Left renal pelvis (tissue), 4 donors: ENCODE measurements at places on chromosomes 1 and 21.

DNA sequence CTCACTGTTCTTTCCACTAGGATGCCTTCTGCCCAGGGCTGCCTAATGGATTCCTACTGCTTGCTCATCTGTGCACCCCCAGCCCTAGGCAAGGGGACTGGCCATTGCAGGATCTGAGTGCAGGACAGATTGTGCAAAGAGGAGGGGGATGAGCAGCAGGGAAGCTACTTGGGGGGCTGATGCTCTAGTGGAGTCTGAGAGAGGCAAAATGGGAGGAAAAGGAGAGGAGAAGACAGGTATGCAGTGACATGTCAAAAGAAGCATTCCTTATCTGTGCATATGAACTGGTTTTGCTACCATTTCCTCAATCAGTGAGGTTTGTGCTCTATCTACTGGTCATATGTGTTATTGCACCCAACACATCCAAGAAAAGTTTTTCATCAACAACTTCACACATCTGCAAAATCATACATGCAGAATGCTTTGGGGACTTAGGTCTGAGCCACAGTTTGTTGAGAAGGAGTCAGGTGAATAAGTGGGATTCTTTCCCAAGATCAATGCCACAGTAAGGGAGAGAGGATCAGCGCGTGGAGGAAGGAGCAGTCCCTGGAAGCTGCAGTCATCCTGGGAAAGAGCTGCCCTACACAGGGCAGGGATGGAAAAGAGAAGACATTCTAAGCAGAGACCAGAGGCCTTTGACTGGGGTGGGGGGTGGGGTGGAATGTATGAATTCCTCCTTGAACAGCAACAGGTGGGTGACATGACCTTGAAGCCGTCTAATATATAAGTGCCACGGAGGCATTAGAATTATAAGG is 14.4 kb downstream of the SLC5A9 start:
- no peak for DNase-seq

GRCh38 chr1:160375788-160376524 is 9.1 kb downstream of the NHLH1 start:
- no peak for DNase-seq

GRCh38 chr1:49630156-49630555 is 393.6 kb downstream of the AGBL4 start:
- DNase-seq: no peak

DNA sequence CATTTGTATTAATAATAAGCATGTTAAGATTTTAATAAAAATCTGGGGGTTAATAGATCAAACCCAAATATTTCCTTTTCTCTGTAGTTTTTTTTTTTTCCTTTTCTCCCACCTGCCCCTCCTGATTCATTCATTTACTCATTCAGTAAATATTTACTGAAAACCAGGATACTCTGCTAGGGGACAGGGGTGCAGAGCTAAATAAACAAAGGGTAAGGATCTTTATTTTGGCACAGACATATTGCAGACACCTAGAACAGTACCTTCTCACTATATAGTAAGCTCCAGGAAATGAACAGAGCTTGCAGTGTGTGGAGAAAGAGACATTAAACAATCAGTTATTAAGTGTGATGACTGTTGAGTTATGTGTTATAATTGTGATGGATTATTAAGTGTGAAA is 60.9 kb downstream of the AK5 start:
- no peak for DNase-seq

- DNase-seq: no peak
Observed at GRCh38 chr1:162381941-162382750, 618 bp downstream of the C1orf226 start.

DNA sequence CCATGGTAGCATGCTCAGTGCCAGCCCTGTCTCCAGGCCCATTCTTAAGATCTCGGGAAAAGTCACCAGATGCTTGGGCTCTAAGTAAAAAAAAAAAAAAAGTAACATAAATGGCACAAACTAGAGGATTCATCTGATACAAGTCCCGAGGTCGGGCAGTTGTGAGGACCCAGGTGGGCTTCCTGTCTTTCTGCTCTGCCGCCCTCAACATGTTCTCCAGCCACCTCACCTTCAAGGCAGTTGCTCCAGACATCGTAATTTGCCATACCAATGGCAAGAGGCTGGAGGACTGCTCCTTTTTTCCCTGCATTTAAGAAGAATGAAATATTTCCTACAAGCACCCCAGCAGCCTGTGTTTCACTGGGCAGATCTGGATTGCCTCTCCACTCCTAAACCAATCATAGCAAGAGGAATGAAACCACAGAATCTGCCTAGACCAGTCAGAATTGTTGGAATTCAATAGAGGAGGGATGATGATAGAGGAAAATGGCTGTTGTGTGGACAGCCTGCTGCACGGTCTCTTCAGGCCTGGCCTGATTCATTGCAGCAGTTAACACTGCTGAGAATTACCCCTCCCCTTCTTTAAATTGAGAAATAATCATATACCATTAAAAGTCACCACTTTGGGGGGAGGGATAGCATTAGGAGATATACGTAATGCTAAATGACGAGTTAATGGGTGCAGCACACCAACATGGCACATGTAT is 5.4 kb downstream of the HMGN2 start:
- DNase-seq: no peak

GRCh38 chr1:242178924-242179708 is 180.2 kb upstream of the MAP1LC3C start:
- DNase-seq: no peak

GRCh38 chr1:40379785-40380452 is 6.4 kb downstream of the SMAP2 start:
- DNase-seq: no peak

DNA sequence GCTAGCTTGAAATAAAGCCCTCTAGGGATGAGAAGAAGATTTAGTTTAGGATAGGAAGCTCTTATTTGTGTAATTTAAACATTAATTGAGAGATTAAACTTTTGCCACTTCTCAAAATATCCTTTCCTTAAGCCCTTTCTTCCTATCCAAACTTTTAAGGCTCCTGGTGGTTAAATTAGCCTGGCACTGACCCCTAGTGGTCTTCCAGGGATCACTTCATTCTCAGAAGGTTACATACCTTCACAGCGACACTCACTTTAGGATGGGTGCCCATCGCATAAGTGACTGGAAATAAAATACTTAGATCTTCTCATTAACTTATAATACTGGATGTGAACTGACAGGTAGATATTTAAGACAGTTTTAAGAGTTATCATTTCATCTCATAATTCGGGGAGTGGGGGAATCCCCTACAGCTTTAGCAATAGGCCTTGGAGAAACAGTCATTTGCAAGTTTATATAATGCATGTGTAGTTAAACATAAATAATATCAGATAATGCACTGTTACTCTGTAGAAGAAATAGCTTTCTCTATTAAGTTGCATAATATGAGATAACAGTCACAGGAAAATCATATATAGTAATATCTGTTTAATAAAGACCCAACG is 7.4 kb downstream of the LHX9 start:
- DNase-seq: no peak

- no peak for DNase-seq
Observed at GRCh38 chr1:2229911-2230731, 2.0 kb downstream of the SKI start.

- DNase-seq: no peak
Observed at GRCh38 chr1:19941206-19941568, 17.8 kb upstream of the PLA2G2E start.

GRCh38 chr1:41103766-41104165 is 82.2 kb upstream of the SLFNL1 start:
- no peak for DNase-seq

- no peak for DNase-seq
Observed at GRCh38 chr1:182493063-182493462, 43.1 kb downstream of the RGSL1 start.

DNA sequence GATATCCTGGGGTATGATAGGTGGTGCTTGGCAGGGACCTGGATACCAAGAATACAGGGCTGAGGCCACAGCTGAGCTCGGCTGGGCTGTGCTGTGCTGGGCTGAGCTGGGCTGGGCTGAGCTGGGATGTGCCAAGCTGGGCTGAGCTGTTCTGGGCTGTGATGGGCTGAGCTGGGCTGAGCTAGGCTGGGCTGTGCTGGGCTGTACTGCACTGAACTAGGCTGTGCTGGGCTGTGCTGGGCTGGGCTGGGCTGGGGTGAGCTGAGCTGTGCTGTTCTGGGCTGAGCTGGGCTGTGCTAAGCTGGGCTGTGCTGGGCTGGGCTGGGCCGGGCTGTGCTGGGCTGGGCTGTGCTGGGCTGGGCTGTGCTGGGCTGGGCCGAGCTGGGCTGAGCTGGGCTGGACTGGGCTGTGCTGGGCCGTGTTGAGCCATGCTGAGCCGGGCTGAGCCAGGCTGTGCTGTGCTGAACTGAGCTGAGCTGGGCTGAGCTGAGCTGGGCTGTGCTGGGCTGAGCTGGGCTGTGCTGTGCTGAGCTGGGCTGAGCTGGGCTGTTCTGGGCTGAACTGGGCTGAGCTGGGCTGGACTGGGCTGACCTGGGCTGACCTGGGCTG is 94.7 kb upstream of the ACTRT2 start:
- DNase-seq: no peak

DNA sequence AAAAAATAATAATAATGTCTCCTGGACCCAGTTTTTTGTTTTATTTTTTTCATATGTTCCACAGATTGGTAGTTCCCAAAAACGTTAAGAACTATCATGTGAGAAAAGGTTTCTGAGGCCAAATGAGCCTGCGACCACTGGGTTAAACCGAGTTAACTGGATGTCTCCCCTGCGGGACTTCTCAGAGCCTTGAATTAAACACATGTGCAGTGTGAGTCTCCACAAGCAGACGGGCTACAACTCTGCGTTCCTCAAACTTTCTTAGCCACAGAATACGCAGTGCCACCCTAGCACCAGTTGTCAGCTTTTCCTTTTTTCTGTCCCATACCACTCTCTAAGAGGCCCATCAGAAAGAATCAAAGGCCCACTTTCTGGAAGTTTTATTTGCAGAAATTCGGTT is 97.9 kb downstream of the LACTBL1 start:
- DNase-seq: no peak

GRCh38 chr1:156001662-156002171 is 19.0 kb downstream of the SSR2 start:
- no peak for DNase-seq

DNA sequence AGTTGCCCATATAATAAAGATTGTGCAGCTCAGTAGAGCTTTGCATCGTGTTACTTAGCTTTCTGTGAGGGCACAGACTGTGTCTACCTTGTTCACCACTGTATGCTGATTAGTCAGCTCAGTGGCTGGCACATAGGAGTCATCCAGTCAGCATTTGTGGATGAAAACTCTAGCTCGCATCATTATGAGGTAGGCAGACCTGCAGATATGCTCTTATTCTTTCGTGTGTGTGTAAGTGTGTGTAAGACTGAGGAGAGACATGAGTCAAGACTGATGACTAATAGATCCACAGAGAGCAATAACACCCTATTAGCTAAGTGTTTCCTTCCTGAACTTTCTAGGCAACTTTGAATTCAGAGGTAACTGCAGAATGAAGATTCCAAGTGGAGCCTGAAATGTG is 17.1 kb downstream of the TTF2 start:
- no peak for DNase-seq

DNA sequence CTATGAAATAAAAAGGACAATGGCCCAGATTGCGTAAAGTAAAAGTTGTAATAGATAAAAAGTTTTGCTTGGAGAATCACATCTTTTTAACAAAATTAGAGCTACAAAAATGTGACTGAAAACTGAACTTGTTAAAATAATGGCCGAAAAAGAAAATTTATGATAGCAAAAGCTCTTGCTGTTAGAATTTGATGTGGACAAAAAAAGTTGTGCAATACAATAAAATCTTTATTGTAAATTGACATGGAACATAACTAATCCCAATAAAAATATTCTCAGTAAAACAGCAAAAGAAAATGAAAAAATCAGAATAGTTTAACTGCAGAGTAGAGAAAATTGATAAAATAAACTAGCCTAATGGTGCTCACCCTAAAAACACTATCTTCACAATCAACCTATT is 11.4 kb upstream of the CAMSAP2 start:
- DNase-seq: no peak

DNA sequence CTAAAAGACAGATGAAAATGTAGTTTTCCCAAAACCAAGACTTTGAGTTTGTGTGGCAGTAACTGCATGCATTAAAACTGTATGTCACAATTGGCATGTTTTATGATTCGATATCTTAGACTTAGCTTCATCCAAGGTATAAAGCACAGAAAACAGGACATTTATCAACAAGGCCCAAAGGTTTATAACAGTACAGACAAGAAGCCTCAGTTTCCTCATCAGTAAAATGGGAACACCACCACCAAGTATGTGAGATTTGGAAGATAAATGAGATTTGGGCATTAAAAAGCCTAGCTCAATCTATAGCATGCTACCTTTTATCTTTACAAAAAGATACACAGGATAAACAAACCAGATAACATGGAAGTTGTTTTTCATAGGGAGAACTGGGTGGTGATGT is 128.5 kb downstream of the DAB1 start:
- no peak for DNase-seq

DNA sequence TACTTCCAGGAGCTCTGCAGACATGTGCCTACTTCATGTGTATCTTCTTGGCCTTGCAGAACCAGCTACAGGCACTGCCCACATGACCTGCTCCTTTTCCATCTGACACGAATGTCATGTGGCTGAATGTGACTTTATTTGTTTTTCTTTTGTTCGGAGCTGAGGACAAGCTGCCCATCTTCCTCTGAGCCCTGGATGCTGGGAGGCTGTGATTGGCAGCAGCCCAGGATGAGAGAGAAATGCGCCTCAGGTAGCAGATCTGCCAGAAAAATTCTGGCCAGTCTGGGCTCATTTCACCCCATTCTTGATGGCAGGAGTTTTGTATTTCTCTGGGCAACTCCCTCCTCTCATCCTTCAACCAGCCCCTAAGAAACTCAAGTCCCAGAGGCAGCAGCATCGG is 372.0 kb downstream of the RPS6KC1 start:
- DNase-seq: no peak

GRCh38 chr1:112172294-112172882 is 182.9 kb upstream of the KCND3 start:
- peak; percentile 24 for DNase-seq

GRCh38 chr1:160070243-160071163 is 543 bp upstream of the KCNJ10 start:
- no peak for DNase-seq

- no peak for DNase-seq
Observed at GRCh38 chr1:215877452-215877951, 310.4 kb downstream of the KCTD3 start.
